Caco-2 (cell line): ENCODE measurements at places on chromosomes 12 and 14.

GRCh38 chr12:27524839-27525753 is 1.1 kb downstream of the PPFIBP1 start:
- DNase-seq = no peak

DNA sequence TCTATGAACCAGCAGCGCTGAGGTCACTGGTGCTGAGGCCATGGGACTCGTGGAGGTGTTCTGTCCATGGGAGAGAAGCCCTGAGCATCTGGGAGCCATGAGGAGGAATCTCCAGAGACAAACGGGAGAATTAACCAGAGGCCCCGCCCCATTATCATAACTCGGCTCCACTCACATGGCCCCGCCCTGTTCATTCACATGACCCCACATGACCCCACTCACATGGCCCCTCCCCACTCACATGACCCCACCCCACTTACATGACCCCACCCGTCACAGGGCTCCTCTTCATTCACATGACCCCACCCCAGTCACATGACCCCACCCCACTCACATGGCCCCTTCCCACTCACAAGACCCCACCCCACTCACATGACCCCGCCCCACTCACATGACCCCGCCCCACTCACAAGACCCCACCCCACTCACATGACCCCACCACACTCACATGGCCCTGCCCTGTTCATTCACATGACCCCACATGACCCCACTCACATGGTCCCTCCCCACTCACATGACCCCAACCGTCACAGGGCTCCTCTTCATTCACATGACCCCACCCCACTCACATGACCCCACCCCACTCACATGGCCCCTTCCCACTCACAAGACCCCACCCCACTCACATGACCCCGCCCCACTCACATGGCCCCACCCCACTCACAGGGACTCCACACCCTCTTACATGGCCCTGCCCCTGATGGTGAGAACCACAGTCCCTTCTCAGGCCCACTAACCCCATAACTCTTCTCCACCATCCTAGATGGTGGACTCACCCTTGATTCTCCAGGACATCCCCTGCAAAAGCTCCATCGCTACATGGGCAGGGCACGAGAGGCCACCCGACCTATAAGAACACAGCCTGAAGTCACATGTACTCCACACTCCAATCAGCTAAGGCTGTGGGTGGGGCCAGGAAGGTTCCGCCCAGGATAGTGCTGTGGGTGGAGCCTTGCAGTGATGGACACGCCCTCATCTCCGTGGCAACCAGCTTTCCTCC is 151.1 kb upstream of the SFSWAP start:
- no peak for DNase-seq

DNA sequence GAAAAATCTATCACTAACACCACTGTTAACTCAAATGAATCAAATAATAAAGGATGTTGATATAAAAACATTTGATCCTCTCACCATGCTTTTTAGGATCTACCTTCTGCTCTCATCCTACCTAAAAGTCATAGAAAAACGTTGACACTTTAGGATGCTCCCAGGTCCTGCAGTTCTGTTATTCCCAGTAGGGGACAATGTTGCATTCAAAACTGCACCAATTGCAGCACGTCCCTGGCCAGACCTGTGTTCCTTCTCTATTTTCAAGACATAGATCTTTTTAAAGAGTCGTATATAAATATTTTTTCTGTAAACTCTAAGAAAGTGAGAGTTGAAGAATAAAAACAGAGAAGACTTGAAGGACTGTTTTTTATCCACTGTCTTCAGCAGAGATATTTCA is 8.8 kb downstream of the AICDA start:
- no peak for DNase-seq

- DNase-seq = no peak
Measured at GRCh38 chr12:132505105-132505851, 15.3 kb downstream of the FBRSL1 start.

DNA sequence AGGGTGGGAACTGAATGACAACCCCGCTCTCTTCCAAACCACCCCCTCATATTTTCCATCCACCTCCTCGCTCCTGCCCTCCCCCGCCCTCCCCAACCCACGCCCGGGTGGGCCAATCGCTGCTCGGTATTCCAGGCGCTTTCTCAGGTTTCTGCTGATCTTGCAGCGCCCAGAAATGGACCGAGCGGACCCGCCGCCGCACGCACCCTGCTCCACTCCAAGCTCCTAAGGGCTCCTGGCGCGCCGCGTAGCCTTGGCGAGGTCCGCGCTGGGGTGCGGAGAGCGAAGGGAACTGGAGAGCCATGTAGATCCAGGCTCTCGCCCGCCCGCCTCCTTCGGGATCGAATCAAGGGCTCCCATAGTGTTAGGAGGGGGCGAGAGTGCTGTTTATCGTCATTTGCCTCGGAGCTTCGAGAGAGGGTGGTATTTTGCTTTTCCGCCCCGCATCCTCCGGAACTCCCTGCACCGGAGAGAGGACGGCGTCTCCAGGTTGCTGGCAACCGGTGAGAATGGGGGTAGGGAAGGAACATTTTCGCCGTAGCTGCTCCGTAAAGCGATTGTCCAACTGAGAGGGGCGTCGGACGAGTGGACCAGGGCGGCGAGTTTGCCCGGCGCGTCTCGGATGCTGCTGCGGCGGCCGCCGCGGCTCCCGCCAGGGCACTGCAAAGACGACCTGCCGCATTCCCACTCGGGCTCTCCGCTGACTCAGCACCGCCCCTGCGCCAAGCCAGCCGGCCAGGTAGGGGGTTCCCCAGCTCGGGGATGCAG is at the start of gene KCNA1:
Gene KCNA1 (plus strand): TSS at position 172 of the 768 bp plus-strand sequence. CDS start 1,474 bp downstream, outside the sequence.
- DNase-seq = no peak

DNA sequence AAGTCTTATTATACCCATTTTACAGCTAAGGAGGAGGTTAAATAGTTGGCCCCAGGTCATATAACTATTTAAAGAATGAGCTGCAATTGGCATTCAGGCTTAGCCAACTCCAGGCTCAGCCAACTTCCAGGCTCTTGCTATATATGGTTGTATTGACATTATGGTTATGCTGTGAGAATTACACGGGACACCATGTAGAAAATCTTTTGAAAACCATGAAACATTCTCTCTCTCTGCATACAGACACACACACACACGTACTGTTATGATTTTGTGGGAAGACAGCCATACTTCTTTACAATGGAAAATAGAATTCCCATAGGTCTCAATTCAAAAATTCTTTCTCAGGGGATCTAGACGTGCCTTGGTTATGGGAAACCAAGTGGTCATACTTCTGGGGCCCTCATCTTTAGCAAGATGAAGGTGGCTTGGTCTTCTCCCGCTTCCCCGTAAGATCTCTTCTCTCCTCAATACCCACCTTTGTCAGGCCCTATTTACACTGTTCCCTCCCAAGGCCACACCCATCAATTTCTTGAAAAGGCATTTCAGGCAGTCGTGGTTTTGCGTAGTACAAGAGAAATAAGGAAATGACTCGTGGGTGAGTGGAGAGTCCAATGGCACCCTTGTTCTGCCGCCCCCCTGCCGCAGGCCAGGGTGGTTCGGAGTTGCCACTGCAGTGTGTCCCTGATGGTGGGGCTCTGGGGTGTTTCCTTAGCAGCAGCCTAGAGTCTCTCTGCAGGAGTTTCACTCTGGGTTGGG is 10.0 kb upstream of the GPRC5A start:
- peak; percentile 59 for DNase-seq

DNA sequence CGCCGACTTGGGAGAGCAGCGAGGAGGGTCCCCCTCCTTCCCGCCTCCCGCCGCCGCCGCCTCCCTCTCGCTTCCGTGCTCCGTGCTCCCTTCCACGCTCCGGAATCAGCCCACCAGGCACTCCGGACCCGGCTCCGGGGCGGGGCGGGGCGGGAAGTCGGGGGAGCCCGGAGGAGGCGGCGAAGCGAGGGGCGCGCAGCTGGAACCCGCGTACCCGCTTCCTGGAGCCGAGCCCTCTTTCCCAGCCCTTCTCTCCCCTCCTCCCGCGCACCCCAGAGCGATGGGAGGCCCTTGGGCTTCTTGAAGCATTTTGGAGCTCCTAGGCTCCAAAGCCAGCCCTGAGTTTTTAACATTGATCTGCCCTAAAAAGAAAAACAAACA is at the start of gene SYNDIG1L:
Gene SYNDIG1L (minus strand): TSS at position 9 of the 381 bp plus-strand sequence. CDS start 16,466 bp downstream, outside the sequence.
- DNase-seq = no peak
